ENCODE measurements at places on chromosomes 16 and 17.

GRCh38 chr17:10618202-10618635 is 38.9 kb downstream of the MYH3 start:
- peak; percentile 14 for DNase-seq

DNA sequence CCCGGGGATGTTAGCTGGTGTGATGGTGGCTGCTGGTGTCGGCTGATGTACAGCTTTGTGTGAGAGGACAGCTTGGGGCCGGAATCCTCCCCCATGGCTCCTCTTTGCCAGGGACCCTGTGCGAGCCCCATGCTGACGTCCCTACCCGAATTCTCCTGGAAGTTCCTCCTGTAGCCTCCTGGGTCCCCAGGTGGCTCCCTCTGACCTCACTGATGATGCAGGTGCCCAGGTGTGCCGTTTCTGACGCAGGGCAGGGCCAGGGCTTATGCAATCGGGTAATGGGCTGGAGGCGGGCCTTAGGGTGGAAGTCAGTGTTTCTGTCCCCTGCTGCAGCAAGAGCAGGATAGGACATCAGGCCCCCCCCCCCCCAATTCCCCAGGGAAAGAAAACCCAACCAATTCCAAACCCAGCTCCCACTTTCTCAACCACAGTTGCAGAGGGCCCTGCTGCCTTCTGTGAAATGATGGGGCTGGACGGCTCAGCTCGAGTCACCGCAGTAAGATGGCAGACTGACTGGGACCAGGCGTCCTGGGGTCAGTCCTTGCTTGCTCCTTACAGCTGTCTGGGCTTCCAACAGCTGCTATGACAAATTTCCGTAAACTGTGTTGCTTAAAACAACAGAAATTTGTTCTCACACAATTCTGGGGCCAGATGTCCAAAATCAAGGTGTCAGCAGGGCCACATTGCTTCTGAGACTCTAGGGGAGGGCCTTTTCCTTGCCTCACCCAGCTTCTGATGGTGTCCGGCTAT is 139.0 kb upstream of the PLCG2 start:
- no peak for DNase-seq

DNA sequence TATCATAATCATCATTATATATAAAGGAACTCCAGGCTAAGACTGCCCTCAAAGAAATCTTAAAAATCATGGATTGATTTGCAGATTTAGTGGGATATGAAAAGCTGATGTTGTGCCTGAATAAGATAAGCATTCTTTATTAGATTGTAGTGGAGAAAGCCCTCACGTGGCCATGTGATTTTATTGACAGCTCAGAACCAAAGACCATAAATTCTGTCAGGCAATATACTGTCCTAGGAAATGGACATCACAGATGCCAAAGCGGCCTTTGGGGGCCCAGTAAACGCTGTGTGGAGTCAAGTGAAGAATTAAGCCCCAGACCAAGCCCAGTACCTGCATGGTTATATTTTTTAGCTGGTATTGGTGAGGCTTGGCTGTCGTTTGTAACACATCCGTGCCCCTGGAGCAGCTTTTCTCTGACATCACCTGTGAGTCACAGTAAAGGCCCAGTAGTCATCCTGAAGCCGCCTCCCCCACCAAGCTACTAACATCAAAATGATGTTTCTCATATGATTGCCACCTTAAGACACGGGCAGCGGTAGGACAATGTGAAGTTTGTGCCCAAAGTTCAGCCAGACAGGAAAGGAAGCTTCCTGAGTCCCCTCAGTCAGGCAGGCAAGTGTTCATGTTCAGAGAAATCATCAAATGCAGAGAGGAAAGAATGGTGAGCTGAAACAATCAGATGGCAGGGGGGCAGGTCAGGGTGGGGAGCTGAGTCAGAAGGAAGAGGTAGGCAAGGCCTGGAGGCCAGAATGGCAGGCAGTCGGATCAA is 209.4 kb downstream of the IRX3 start:
- no peak for DNase-seq

GRCh38 chr17:34442387-34443111 is 79.5 kb upstream of the CCL1 start:
- no peak for DNase-seq

GRCh38 chr16:81164481-81164880 is 68.3 kb upstream of the GCSH start:
- DNase-seq, result no peak

- DNase-seq, result no peak
Observed at GRCh38 chr16:47999595-47999994, 156.2 kb downstream of the ABCC12 start.

DNA sequence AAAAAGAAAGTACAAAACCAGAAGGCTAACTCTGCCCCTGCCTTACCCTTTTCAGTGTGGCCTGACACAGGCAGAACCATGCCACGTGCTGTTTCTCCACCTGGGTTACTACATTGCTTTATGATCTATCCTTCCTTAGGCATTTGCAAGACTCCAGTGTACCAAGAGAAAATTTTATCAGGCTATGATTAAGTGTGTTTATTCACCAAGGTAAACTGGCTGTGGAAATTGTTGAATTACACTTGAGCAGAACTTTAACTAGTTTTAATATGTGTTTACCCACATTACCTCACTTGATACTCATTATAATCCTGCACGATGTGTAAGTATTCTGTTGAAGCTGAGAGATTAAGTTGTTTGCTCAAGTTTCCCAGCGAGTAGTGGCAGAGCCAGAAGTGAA is 129.7 kb upstream of the MYOCD start:
- no peak for DNase-seq

- DNase-seq, result no peak
Observed at GRCh38 chr17:45751466-45751865, 32.7 kb upstream of the CRHR1 start.

GRCh38 chr17:9361188-9361955 is 214.2 kb downstream of the STX8 start:
- DNase-seq, result no peak

DNA sequence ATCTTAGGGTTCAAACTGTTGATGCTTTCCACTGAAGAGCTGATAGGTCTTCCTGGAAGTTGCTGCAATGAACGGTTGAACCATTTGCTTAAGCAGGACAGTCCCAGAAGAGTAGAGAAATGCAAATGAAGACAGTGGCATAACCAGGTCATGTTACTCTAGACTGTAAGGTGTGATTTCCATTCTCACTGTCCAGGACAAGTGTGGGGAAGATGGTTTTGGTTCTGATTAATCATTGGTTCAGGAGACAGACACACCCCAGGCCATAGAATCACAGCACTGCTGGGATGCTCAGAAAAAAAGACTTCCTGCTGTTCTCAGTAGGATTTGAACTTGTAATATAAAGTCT is 34.8 kb upstream of the XYLT2 start:
- no peak for DNase-seq

DNA sequence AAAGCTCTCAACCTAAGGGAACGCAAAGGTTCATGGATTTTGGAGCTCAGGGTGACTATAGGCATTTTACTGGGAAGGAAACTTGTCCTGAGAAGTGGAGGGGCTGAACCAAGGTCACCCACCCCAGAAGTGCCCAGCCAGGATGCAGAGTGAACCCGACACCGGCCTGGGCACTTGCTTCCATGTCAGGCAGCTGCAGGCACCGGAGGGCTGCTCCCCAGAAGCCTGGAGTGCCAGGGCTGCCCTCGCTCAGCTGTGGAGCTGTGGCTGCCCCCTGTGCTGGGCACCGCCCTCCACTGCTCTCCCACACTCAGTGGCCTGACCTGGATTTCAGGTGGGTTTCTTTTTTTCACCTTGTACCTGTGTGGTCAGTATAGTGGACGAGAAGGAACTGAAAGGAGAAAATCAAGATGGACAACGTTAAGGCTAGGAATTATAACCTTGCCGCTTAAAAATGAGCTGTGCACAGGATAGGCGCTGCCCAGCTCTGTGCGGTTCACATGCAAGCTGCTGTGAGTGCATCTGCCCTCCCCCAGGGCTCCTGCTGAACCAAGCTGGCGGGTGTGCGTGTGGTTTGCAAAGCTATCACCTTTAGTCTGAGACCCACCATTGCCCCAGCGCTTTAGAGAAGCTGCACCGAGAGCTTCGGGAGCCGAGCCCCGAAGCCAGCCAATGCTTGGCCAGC is 2.2 kb downstream of the MAPK8IP3 start:
- no peak for DNase-seq

GRCh38 chr16:27547134-27547533 is 2.6 kb downstream of the GTF3C1 start:
- no peak for DNase-seq

DNA sequence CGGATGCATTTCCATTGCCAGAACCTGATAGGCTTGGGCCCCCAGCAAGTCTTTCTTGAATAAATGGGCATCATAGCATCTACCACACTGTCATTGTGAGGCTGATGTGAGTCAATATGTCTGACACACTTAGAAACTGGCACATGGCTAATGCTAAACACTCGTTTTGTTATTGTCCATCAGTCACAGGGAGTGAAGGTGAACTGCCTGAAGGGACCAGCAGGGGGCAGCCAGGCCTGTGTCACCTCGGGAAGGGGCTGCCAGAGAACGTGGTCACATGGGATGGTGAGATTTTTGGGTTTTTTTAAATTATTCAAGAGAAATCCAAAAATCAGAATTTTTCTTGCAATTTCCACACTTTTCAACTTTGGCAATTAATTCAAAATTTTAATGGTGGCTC is 831 bp upstream of the RCVRN start:
- peak; percentile 26 for DNase-seq

DNA sequence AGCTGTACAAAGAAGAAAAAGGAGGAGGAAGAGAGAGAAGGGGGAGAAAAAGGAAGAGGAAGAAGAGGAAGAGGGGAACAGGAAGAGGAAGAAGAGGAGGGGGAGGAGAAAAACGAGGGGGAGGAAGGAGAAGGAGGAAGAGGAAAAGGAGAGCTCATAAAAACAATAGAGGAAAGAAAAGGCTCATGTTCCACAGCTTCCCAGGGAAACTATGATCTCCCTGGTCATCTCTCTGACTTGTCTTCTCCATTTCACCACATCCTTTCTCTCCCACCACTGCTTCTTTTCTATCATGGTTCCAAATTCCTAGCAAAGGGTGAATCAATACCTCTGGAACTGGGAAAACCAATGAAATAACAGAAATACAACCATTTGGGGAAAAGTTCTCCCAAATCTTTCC is 254.1 kb upstream of the ERCC4 start:
- no peak for DNase-seq

DNA sequence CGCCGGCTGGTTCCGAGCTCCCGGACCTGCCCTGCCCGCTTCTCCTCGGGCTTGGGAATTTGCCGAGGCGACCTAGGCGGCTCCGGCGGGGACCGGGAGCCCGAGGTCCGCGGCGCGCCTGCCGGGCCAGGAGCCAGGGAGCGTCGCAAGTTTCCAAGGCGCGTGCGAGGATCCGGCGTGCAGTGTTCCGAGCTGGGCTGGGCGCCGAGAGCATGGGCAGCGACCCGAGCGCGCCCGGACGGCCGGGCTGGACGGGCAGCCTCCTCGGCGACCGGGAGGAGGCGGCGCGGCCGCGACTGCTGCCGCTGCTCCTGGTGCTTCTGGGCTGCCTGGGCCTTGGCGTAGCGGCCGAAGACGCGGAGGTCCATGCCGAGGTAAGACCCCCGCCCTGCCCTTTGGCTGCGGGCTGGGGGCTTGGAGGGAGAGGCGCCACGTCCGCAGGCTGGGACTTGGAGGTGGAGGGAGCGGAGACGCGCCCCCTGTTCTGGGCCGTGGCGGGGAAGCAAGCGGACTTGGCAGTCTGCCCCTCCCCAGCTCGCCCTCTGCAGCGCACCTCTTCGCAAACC is 668 bp downstream of the MMP15 start:
- no peak for DNase-seq

DNA sequence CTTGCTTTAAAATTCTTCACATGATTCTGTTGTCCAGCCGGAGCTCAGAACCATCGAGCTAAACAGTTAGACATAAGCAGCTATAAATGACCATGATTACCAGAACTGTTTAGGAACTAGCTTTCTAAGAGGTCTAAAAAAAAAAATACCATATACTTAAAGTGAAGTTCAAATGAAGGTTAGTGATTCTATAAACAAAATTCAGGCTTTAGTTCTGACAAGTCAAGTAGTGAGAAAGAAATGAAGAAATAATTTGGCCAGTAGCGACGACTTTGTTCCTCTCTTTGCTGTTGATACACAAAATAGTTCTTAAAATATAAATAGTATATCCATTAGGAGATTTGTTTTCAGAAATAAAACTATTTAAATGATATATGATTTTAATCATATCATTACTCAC is 27.7 kb downstream of the ABCA8 start:
- DNase-seq, result no peak

GRCh38 chr16:1102333-1102700 is 6.3 kb upstream of the C1QTNF8 start:
- no peak for DNase-seq

DNA sequence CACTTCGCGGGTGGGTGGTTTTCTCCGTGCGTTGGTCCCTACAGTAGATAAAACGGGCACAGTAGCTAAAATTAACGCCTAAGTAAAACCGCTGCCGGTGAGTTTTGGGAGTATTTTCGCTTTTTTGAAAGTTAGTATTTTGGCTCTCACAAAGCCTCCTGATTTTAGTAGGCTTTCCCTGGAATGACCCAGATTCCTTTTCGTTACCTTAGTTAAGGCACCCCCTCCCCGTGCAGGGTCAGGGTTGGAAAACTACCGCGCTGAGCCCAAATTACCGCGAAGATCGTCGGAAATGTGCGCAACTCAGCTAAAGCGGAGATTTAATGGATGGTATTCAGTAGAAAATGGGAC is 28.3 kb upstream of the ST6GALNAC1 start:
- no peak for DNase-seq

DNA sequence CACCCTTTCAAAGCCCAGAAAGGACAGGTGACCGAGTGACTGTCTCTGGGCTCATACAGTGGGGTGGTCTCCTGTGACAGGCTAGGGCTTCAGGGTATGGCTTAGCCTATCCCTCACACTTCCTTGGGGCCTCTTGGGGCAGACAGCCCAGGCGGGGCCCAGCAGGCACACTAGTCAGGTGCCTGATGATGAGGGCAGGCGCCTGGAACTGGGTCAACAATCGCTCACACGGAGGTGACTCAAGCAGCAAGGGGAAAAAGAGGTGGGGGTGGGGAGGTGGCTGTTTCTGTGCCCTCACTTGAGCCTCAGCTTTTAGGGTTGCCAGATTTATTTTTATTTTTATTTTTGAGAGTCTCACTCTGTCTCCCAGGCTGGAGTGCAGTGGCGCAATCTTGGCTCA is 6.4 kb upstream of the GRN start:
- no peak for DNase-seq

- DNase-seq, result no peak
Observed at GRCh38 chr17:1713878-1714426, 3.8 kb upstream of the TLCD2 start.
